WERI-Rb-1 (cell line): ENCODE measurements at places on chromosomes 12 and 14.

DNA sequence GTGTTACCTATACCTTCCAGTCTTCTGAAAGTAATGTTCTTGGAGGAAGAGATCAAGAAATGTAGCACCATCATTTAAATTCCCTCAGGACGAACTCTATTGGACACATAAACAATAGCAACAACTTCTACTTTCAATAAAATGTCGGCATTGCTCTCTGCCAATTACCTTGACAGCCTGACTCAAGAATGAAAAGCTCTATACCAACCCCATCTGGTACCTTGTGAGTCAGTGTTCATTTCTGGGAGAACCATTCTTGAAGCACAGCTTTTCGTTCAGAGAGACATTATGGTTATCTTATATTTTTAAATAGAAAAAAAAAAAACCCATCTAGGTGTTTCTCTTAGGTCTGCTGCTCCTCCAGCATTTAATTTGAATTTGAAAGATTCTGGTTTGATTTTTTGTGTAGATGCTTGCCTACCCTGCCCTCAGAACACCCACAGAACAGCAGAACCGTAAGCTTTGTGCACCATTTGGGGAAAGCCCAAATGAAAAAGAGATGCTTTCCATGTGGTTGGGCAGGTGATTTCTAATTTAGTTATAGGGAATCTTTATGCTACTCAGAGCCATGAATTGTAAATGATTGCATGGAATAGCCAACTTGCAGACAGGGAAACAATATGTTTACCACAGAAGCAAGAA lies 156.0 kb downstream of the SAMD4A start:
- DNase-seq, result peak; percentile 40

DNA sequence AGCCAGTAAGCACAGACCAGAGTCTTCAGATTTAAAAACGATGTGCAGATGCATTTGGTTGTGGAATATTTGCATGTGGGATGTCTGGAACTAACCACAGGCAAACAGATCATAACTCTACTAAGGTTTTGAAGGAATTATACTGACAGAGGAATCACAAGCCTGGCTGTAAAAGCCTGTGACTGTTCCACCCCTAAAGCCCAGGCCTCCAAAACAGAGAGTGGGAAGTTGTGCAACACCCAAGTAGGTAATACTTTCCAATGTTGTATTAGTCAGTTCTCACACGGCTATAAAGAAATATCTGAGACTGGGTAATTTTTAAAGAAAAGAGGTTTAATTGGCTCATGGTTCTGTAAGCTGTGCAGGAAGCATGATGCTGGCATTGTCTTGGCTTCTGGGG lies 68.1 kb upstream of the DCD start:
- DNase-seq, result no peak

DNA sequence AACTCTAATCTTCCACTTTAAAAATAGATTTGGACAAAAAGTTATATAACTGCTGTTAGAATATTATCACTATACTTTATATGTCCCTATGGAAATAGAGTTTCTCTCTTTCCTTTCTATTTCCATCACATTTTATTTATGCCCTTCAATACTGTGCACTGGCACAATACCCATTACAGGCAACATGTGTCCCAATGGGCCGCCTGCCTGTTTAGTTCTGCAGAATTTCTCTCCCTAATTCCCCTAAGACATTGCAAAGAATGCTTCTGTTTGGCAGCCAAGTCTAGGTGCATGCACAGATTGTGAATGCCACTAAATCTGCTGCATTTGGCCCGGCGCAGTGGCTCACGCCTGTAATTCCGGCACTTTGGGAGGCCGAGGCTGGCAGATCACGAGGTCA lies 520.4 kb upstream of the FLRT2 start:
- DNase-seq, result no peak

DNA sequence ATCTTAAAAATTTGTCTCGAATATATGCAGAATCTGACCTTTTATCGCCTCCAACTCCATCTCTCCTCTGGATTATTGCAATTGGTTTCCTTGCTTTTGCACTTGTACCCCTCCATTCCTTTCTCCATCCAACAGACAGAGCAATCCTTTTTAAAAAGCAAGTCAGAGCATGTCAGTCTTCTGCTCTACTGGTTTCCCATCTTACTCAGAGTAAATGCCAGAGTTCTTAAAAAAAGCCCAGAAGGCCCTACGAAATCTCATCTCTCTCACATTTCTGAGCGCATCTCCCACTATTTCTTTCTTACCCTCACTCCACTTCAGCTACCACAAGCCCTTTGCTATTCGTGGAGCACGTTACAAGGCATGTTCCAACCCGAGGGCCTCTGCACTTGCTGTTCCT lies 236.9 kb upstream of the DDHD1 start:
- DNase-seq, result no peak

DNA sequence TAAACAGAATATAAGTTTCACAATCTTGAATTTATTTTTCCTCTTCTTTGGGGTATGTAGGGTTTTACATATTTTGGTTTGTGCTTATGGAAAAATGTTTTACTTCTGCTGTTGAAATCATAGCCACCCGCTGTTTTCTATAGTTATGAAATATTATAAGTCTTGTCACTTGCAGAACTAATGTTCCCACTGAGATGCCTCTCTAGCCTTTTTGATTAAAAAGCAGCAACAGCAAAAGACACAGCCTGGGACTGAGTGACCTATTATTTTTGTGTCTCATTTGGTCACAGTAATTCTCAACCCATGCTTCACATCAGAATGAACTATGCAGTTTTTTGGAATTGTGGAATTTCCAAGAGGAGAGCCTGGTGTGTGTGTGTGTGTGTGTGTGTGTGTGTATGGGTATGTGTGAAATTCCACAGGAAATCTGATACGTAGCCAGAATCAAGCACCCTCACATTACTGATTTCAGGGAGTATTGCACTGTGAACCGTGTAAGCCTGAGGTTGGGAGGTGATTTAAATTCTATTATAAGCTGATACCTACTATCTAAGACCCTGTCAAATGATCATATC lies 55.7 kb upstream of the FRMD6 start:
- no peak for DNase-seq

DNA sequence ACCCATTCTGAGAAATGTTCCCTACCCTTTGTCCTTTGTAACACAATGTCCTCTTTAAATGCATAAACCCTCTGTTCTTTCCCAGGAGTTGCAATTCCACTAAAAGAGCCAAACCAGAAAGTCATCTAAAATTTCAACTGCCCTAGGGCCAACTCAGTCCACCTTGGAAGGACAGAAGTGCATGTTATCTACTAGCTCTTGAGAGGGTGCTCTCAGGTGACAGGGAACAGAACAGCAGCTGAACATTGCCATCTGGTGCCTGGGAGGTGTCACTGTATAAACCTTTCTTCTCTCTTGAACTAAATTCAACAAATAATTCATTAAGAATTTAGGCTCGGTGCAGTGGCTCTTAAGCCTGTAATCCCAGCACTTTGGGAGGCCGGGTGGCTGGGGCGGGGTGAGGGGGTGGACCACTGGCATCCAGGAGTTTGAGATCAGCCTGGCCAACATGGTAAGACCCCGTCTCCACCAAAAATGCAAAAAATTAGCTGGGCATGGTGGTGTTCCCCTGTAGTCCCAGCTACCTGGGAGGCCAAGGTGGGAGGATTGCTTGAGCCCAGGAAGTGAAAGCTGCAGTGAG lies 10.3 kb upstream of the FERMT2 start:
- DNase-seq, result peak; percentile 63

GRCh38 chr12:50928392-50928791 lies 24.0 kb upstream of the HIGD1C start:
- DNase-seq, result no peak

DNA sequence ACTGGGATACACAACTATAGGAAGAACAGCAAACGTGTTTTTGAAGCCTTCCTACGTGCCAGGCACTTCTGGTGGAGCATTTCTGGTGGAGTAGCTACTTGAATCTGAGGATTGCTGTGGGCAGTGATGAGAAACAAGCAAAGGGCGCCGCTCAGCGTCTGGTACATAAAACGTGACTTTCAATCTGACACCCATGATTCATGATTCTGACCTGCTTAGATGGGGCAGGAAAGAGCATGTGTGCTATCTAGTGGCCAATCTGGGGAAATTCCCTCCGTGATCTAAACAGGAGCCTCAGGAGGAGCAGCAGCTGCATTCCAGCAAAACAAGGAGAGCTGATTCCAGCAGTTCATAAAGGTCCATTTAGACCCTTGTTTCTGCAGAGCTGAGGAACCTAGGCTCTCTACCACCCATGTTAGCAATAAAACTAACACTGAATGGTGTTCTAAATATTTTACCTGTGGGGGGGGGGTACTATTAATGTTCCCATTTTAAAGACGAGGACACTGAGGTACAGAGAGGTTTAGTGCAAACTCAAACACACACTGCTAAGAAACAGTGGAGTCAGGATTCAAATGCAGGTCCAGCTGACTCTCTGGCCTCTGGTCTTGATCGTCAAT lies 37.8 kb downstream of the PAH start:
- DNase-seq, result peak; percentile 80

DNA sequence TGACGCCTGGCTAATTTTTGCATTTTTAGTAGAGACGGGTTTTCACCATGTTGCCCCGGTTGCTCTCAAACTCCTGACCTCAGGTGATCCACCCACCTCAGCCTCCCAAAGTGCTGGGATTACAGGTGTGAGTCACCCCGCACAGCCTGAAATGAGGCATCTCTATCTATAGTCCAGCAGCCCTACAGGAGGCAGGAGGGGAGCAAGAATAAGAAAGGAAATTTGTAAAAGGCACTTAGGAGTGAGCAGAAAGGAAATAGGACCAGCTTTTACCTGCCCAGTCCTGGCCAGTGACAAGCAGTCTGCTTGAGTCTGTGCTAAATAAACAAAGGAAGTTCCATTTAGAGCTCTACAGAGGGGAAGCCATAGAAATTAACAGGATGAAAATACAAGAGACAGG lies 15.0 kb upstream of the PSMA6 start:
- DNase-seq, result no peak
